NCI-H510A (cell line): ENCODE measurements at places on chromosomes 4 and X.

- no peak for DNase-seq
Observed at GRCh38 chr4:90226734-90227133, 99.5 kb downstream of the CCSER1 start.

GRCh38 chr4:113317523-113317922 lies 268.1 kb downstream of the ANK2 start:
- no peak for DNase-seq

- no peak for DNase-seq
Observed at GRCh38 chr4:63296773-63297172, 1112.5 kb downstream of the TECRL start.

GRCh38 chrX:8783097-8783713 lies 18.0 kb downstream of the FAM9A start:
- DNase-seq, result no peak

DNA sequence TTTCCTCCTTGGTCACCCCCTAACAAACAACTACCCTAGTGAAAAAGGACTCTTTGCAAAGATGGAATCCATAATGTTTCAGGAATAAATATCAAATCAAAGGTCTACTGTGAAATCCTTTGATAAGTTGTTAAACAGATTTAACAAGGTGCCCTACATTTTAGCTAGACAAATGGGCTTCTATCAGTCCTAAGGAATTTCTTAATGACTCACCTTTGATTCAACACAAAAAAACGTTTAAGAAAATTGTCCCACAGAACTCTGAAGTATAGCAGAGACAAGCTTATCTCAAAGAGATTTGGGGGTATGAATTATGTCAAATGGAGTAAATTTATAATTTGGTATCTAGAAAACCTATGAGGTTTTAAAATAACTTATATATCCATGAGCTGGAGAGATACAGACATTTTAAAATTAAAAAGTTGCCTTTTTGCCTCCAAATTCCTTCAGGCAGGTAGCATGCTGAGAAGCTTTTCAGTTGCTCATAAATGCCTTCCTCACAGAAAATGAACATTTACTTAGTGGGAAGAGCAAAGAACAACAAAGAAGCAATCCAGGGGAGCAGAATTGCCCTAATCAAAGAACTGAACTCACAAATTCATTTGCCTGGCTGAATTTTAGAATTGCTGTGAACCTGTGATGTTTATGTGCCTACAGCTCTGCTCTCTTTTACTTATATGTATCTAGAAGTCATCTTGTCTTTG lies 649.3 kb downstream of the STPG2 start:
- DNase-seq, result no peak

DNA sequence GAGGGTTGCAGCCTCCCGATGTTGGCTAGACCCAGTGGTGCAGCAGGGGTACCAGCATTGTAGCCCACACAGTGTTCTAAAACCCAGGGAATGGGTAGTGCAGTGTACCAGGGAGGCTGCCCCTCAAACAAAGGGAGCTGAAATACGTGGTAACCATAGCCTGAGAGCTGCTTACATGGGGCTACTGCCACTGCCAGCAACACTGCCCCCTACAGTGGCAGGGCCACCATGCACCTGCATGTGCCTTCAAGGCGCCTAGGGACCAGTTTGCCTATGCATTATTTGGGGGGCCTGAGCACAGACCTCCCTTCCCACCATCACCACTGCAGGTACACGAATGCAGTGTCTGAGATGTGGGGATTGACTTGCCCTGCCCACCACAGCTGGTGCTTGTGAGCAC lies 21.0 kb upstream of the BMP15 start:
- no peak for DNase-seq

DNA sequence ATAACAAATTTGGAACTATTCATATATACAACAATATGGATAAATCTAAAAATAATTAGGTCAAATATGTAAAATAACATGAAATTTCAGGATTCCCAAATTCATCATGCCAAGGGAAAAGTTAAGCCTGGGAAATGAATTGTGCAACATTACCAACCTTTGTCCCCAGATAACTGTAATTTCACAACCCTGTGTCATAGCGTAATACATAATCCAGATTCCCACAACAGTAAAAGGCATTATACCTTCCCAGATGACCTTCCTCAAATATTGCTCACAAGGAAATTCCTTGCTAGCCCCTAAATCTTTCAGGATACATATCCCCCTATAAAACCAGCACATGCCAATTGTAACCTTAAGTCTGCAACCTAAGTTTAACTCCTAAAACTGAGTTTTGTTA lies 32.9 kb upstream of the RAB40A start:
- DNase-seq, result no peak

DNA sequence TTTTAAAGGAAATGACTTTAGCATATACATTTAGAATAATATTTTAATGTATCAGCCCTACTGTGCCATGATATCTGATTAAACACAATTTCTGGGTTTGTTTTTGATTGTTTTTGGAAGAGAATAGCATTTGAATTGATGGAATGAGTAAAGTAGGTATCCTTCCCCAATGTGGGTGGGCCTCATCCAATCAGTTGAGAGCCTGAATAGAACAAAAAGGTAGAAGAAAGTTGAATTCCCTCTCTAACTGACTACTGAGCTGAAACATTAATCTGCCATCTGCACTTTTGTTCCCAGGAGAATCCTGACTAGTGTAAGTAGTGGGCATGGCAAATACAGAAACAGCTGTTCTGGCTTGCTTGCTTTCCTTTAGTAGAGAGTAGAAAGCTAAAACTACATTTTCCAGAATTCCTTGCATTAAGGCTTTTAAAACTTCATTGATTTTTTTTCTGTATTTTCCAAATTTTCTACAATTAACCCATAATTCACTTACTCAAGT lies 9.7 kb upstream of the SEC24D start:
- DNase-seq, result no peak

DNA sequence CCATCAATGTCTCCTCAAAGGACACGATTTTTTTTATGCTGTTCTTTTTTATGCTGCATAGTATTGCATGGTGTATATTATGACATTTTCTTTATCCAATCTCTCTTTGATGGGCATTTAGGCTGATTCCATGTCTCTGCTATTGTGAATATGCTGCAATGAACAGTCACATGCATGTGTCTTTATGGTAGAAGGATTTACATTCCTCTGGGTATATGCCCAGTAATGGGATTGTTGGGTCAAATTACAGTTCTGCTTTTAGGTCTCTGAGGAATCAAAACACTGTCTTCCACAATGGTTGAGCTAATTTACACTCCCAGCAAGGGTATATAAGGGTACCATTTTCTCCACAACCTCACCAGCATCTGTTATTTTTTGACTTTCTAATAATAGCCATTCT lies 113.9 kb downstream of the GRIA3 start:
- DNase-seq, result no peak

DNA sequence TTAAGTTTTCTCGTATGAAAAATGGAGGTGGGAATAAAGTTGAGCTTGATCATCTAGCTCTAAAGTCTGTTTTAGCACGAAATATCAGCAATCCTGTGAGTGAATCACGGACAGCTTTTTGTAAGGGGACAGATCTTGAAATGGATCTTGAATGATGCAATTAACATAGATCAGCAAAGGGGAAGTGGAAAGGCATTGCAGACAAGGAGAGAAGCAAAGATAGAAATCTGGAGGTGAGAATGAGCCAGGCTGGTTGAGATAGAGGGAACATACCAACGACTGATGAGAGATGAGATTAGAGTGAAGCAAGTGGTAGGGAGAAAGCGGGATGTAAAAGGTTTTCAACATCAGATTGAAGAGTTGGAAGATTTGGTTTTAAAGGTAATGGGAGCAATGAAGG lies 4.6 kb upstream of the DGKK start:
- no peak for DNase-seq

DNA sequence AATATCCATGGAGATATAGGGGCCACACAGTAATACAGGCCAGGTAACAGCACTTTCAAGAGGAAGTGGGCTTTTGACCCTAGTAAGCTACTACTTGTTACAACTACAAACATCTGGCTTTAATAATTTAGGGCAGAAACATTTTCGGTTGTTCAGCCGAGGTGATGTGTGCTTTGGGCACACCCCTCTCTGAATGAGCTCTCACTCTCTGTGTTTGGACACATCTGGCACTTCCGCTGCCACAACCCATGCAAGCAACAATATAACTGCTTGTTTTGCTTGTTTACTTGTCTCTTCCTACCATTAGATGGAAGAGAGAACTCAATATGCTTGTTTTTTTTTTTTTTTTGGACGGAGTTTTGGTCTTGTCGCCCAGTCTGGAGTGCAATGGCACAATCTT lies 277.2 kb downstream of the HS3ST1 start:
- DNase-seq, result no peak

DNA sequence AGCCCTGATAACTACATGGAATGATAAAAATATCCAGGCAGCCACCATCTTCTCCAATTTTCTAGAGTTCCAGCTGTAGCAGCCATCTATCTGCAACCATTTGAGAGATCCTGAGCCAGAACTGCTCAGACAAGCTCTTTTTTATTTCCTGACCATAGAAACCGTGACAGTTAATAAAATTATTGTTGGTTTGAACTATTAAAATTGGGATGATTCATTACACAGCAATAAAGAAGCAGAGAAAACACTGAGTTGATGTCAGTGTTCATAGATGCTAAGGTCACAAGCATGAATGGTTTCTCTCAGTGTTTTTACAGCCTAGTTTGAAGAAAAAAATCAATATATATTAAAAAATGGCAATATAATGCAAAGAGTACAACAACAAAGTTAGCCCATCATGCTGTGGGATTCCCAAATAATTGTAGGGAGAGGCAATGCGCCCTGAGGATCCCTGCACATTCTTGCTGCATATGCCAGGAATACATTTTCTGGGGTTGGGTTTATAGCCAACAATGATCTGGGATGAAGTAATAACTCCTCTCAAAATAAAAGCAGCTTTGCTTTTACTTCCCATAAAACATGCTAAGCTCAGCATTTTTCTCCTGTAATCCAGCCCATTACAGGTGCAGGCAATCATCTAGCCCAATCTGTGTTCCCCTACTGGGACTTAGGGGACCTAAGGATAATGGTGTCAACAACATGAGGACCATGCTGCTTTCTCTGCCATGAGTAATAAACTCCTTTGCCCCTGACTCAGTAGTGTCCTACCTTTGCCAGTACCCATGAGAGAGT lies 84.0 kb downstream of the PABPC4L start:
- no peak for DNase-seq
